Activated CD8-positive, alpha-beta memory T cell treated with anti-CD3 and anti-CD28 coated beads, Interleukin-2, amount 10 ng/mL, durations not matched to agents 7 days and 5 days (primary cell): ENCODE measurements at places on chromosomes 3 and 15. TPM values are rescaled to one million over a fixed set of nuclear protein-coding genes. Genes with fewer than 3 reads are reported as not detected.
A peak's percentile ranks its signal among the peaks of the same experiment; 100 is the strongest.

DNA sequence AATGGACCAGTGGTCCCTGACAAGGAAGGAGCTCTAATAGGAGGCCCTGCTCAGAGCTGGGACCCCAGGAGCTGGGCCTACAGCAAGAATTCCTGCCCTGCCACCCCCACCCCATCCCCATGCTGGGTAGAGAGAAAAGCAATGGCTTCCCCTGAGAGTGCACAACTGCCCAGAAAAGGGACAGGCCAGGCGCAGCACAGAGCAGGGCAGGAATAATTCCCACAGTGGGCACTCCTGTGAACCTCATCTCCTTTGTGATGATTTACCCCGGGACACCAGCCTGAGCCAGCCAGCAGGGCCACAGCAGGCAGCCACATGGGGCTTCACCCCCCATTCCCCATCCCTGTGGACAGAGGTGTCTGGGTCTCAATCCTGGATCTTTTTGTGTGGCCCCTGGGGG, 104.0 kb upstream of the IQSEC1 start:
- no peak overlapping the region for H3K27ac ChIP-seq
- H3K36me3 ChIP-seq, result no peaks in the 10 kb centered on the region
- H3K27me3 ChIP-seq, result peaks cover 3% of the 10 kb centered on the region
- no peak overlapping the region for H3K4me3 ChIP-seq
- H3K4me1 ChIP-seq, result no peaks in the 10 kb centered on the region
- DNase-seq, result no peak

DNA sequence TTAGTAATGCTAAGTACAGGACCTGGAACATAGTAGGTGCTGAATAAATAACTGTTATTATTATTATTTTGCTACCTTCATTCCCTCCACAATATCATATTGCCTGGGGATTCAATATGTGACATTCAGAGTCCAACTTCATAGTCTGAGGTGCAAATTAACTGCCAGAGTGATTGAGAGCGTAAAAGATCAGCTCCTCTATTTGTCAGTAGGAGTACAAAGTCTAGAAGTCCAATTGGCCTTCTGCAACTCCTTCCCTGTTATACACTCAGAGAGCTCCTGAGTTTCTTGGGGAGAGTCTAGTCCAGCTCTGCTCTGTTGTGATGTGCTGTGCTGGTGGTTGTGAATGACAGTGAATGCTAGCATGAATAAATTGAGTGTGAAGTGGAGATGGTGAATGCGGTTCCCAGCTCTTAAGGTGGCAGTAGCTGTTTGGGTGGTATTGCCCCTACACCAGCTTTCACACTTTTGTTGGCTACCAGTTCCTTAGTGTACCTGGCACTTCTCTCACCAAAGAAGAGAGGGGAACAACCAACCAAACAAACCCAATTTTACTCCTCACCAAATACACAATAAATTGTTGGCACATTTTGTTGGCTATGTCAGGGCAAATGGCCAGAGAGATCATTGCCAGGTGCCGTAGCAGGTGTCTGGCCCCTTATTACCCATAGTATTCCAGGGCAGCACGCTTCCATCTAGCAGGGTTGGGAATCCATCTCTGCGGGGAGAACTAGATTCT, 270.1 kb upstream of the TBL1XR1 start:
- H3K36me3 ChIP-seq, result peaks cover 1% of the 10 kb centered on the region
- H3K4me3 ChIP-seq, result no peak overlapping the region
- no peak for DNase-seq
- H3K4me1 ChIP-seq, result peaks cover 9% of the 10 kb centered on the region
- no peak overlapping the region for H3K27ac ChIP-seq

DNA sequence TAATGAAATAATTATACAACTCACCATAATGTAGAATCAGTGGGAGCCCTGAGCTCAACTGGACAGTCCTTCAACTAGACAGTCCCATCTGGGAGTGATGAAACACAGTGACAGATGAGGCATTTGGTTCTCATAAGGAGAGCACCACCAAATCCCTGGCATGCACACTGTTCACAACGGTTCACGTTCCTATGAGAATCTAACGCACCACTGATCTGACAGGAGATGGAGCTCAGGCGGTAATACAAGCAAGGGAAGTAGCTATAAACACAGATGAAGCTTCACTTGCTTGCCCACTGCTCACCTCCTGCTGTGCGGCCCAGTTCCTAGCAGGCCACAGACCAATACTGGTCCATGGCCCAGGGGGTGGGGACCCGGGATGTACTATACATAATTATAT, 17.0 kb downstream of the PRKAR2A start:
- no peak overlapping the region for H3K27ac ChIP-seq
- no peak for DNase-seq
- no peak overlapping the region for H3K4me3 ChIP-seq
- H3K4me1 ChIP-seq, result no peaks in the 10 kb centered on the region

GRCh38 chr15:80758130-80758745, 20.9 kb upstream of the CEMIP start:
- peaks cover 9% of the 10 kb centered on the region for H3K4me1 ChIP-seq
- no peak for DNase-seq
- no peak overlapping the region for H3K4me3 ChIP-seq
- peaks cover 15% of the 10 kb centered on the region for H3K27me3 ChIP-seq
- H3K36me3 ChIP-seq, result no peaks in the 10 kb centered on the region
- H3K27ac ChIP-seq, result no peak overlapping the region

DNA sequence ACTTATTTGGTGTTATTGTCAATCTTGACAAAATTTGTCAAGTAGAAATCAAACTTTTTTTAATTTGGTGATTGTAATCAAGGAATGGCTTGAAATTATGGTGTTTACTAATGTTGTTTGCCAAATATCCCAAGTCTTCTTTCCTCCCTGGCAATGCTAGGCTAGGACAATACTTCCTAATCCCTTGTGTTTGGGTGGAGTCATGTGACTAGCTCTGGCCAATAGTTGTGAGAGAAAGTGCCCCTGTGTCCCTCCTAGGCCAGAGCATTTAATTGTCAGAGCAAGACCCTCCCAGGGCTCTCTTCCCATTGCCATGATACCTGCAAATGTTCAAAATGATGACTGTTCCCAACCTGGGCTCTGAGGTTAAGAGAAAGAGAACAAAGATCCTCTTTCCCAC, 132.7 kb downstream of the ANXA2 start:
- no peak overlapping the region for H3K27ac ChIP-seq
- H3K4me1 ChIP-seq, result peaks cover 2% of the 10 kb centered on the region
- no peaks in the 10 kb centered on the region for H3K36me3 ChIP-seq
- H3K27me3 ChIP-seq, result peaks cover 47% of the 10 kb centered on the region

- no peaks in the 10 kb centered on the region for H3K36me3 ChIP-seq
- H3K27me3 ChIP-seq, result peaks cover 24% of the 10 kb centered on the region
- DNase-seq, result no peak
- H3K27ac ChIP-seq, result no peak overlapping the region
- no peaks in the 10 kb centered on the region for H3K4me1 ChIP-seq
Measured at GRCh38 chr3:193762657-193763056, 169.6 kb downstream of the OPA1 start.

- DNase-seq, result no peak
- no peaks in the 10 kb centered on the region for H3K36me3 ChIP-seq
- peaks cover 4% of the 10 kb centered on the region for H3K4me1 ChIP-seq
Measured at GRCh38 chr15:88805031-88805780, 2.0 kb downstream of the ACAN start.

DNA sequence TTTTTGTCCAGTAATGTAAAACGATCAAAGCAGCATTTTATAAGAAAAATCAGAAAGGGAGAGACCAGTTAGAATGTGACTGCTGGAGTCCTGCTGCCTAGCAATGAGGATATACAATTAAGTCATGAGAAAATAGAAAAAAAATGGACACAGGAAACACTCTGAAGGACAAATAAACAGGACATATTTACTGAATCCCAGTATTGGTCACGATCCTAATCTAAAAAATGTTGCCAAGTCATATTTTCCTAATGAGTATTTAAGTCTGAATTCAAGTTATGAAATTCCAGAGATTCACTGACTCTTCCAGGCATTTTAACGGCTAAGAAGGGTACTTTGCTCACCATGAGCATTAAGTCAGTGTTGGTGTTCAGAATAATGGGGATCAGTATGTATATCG, 154.3 kb upstream of the CCDC54 start:
- no peak overlapping the region for H3K4me3 ChIP-seq
- no peak overlapping the region for H3K27ac ChIP-seq
- H3K27me3 ChIP-seq, result peaks cover 39% of the 10 kb centered on the region
- DNase-seq, result no peak
- H3K4me1 ChIP-seq, result no peaks in the 10 kb centered on the region
- no peaks in the 10 kb centered on the region for H3K36me3 ChIP-seq

GRCh38 chr3:58962040-58962651, 87.7 kb downstream of the CFAP20DC start:
- no peaks in the 10 kb centered on the region for H3K36me3 ChIP-seq
- H3K27ac ChIP-seq, result no peak overlapping the region
- DNase-seq, result no peak
- no peak overlapping the region for H3K4me3 ChIP-seq
- H3K27me3 ChIP-seq, result no peaks in the 10 kb centered on the region

- no peaks in the 10 kb centered on the region for H3K4me1 ChIP-seq
- DNase-seq, result no peak
- no peak overlapping the region for H3K4me3 ChIP-seq
- peaks cover 2% of the 10 kb centered on the region for H3K27me3 ChIP-seq
- H3K36me3 ChIP-seq, result no peaks in the 10 kb centered on the region
Measured at GRCh38 chr3:41075975-41076374, 123.3 kb upstream of the CTNNB1 start.

GRCh38 chr3:174355505-174355904, 503.6 kb upstream of the NAALADL2 start:
- no peaks in the 10 kb centered on the region for H3K36me3 ChIP-seq
- no peak overlapping the region for H3K4me3 ChIP-seq
- H3K27me3 ChIP-seq, result no peaks in the 10 kb centered on the region
- no peak for DNase-seq
- no peak overlapping the region for H3K27ac ChIP-seq

- H3K27ac ChIP-seq, result no peak overlapping the region
- no peak overlapping the region for H3K4me3 ChIP-seq
- H3K27me3 ChIP-seq, result peaks cover 3% of the 10 kb centered on the region
- H3K36me3 ChIP-seq, result no peaks in the 10 kb centered on the region
- H3K4me1 ChIP-seq, result no peaks in the 10 kb centered on the region
Measured at GRCh38 chr3:139285691-139286090, 58.1 kb upstream of the MRPS22 start.

GRCh38 chr3:126340596-126340942, 16.6 kb downstream of the KLF15 start:
- no peaks in the 10 kb centered on the region for H3K36me3 ChIP-seq
- H3K4me3 ChIP-seq, result no peak overlapping the region
- no peaks in the 10 kb centered on the region for H3K27me3 ChIP-seq
- DNase-seq, result no peak

GRCh38 chr15:71753346-71753745, 57.0 kb upstream of the NR2E3 start:
- DNase-seq, result no peak
- H3K4me1 ChIP-seq, result peaks cover 20% of the 10 kb centered on the region

- peaks cover 4% of the 10 kb centered on the region for H3K36me3 ChIP-seq
- peak overlapping the region; percentile 52 for H3K4me3 ChIP-seq
- peak overlapping the region; percentile 77 for H3K27ac ChIP-seq
- DNase-seq, result no peak
- H3K4me1 ChIP-seq, result peaks cover 51% of the 10 kb centered on the region
Measured at GRCh38 chr3:170057550-170057949, 19.8 kb downstream of the GPR160 start.

DNA sequence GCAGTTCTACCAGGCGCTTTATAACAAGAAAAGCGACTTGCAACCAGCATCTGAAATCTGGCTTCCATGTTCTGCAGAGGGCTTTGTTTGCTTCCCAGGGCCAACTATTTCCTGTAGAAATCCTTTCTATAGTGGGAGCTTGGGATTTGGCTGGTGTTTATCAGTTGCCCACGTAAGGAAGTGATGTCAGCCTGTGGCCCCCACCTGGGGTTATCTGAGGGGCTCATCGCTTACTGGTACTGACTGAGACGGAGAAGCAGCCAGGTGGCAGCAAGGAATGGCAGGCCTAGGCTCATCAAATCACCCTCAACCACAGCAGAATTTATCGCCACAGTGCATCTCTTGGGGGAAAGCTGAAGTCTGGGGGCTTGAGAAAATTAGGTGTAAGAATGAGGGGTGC, 14.6 kb upstream of the CCR9 start:
- no peak overlapping the region for H3K27ac ChIP-seq
- peaks cover 81% of the 10 kb centered on the region for H3K27me3 ChIP-seq
- peaks cover 13% of the 10 kb centered on the region for H3K36me3 ChIP-seq
- DNase-seq, result no peak

DNA sequence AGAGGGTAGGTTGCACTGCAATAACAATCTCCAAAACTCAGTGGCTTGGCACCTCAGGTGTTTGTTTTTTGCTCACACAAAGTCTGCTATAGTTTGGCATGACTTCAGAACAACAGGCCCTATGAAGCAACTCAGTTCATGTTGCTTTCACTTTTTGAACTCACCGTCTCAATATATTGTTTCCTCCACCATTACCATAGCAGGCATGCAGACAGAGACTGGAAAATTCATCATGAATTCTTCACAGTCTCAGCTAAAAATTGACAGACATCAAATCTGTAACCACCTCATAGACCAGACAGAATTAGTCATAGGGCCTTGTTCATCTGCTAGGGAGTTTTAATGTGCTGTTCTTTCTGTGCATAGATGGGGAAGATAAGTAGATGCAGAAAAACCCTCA, 161.4 kb upstream of the POU1F1 start:
- H3K36me3 ChIP-seq, result no peaks in the 10 kb centered on the region
- no peak overlapping the region for H3K27ac ChIP-seq
- DNase-seq, result no peak
- H3K4me1 ChIP-seq, result peaks cover 2% of the 10 kb centered on the region
- H3K4me3 ChIP-seq, result no peak overlapping the region

- peak overlapping the region; percentile 84 for H3K4me3 ChIP-seq
- peaks cover 11% of the 10 kb centered on the region for H3K36me3 ChIP-seq
- peaks cover 49% of the 10 kb centered on the region for H3K4me1 ChIP-seq
- peak overlapping the region; percentile 81 for H3K27ac ChIP-seq
Measured at GRCh38 chr3:3178498-3179328, 778 bp downstream of the CRBN start.

GRCh38 chr15:95596496-95596895, 734.0 kb upstream of the NR2F2 start:
- H3K36me3 ChIP-seq, result no peaks in the 10 kb centered on the region
- DNase-seq, result no peak
- H3K27me3 ChIP-seq, result peaks cover 6% of the 10 kb centered on the region
- H3K4me3 ChIP-seq, result no peak overlapping the region

The NMNAT3 gene
- total RNA-seq, result 0.55 TPM

The DNAJA4 gene
- 35.8 TPM for total RNA-seq

The CNTN6 gene
- total RNA-seq, result not detected

The SPRED1 gene
- 0.07 TPM for total RNA-seq

The SMAD6 gene
- total RNA-seq, result 0.14 TPM

The HPS3 gene
- total RNA-seq, result 32.5 TPM

The ERICH6 gene
- not detected for total RNA-seq

The WNT5A gene
- total RNA-seq, result not detected

The ELL3 gene
- total RNA-seq, result 0.49 TPM

The P2RY12 gene
- total RNA-seq, result not detected

The FAM107A gene
- not detected for total RNA-seq

The SLC6A11 gene
- total RNA-seq, result not detected
